C1 segment of cervical spinal cord (tissue), 14 donors: ENCODE measurements at places on chromosomes 11 and 22.

- DNase-seq, result no peak
Measured at GRCh38 chr22:23529166-23530103, 50.7 kb downstream of the IGLL1 start.

GRCh38 chr11:2714871-2715270, 15.1 kb upstream of the KCNQ1OT1 start:
- no peak for DNase-seq

DNA sequence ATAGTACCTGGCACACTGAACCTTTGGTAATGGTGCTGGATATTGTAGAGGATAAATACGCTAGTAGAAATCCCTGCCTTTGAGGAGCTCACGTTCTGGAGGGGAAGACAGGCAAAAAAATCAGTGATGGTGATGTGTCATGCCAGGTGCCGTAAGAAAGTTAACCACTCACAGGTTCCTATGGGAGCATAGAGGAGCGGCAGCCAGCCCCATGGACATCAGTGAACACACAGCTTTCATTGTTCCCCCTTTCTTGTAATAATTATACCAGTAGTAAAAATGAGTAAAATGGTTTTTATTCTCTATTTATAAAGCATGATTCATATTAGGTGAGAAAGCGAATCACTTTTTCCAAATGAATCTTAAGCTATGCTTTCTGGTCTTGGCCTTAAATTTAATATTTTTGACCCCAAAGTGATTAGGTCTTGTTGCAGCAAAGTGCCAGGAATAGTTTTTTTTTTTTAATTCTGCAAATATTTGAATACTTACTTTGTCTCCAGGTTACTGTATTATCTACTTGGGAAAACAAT, 57.9 kb downstream of the UVRAG start:
- DNase-seq, result no peak

GRCh38 chr11:15793043-15793996, 563.0 kb downstream of the SOX6 start:
- no peak for DNase-seq

DNA sequence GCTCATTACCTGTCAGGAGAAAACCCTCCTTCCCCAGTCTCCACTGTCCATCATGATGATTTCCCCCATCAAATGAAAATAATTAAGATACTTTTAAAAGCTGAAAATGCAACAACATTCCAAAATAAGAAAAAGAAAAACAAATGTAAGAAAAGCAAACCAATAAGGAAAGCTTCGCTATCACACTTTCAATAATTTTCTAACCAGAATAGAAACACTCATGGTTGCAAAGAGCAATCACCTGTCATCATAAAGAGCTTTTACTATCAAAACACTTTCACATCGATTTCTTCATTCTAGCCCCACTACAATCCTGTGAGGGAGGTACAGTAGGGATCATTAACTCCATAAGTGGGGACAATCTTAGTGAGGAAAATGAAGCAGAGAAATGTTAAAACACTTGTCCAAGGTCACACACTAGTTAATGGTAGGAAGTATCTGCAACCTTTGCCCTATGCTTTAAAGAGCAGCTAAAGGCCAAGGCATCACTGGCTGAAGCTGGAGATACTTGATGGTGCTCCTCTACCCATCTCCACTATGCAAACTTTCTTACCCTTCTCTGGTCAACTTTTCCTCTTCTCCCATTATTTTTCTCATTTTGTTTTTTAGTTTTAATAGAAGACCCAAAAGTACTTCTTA, 2.6 kb downstream of the RBM4B start:
- no peak for DNase-seq

DNA sequence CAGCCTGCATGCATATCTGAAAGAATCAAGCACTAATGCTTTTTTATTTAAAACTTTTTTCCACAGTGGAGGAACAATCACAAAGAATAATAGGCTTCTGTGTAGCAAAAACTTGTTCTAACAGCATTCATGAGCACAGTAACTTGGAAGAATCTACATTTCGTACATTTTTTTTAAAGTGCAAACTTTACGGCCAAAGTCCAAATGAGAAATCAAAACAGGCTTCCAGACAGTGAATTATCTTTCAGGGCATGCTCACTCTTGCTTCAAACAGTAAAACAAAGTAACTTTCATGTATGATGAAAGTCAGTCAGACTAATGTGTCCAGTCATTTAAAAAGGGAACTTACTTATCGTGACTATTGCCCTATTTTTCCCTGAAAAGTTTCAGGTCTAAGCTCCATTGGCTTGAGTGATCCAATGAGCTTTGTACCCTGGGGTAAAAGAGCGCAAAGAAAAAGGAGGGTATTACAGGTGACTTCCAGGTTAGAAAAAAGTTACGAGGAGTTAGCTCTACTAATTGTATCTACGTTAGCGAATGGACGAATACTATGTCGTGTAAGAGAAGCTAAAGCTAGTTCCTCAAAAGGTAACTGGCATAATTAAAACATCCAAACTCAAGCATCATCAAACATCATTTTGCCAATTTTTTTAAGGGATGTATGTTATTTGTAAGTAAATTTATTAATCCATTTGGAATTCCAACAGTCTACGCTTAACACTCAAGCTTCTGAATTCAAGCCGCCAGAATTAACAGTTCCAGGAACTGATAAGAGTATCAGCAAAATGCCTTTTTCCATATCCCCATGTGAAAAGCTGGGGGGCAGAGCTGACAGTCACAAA, 1.7 kb downstream of the PICALM start:
- DNase-seq, result no peak

GRCh38 chr22:39232806-39233709, 11.7 kb downstream of the PDGFB start:
- no peak for DNase-seq

GRCh38 chr22:17157714-17158113, 1.4 kb downstream of the HDHD5 start:
- DNase-seq, result no peak
